Endothelial cell of umbilical vein (primary cell): ENCODE measurements at places on chromosomes 1 and 21. TPM values are rescaled to one million over a fixed set of nuclear protein-coding genes. Genes with fewer than 3 reads are reported as not detected.

CDC7 gene
- 11.7 and 13.4 TPM in 2 replicates for total RNA-seq

GJA5 gene
- 0.55 and 3.2 TPM in 2 replicates for total RNA-seq

HSD3B1 gene
- not detected in 2 replicates for total RNA-seq

CCDC190 gene
- total RNA-seq, result 4.5 and 9.0 TPM in 2 replicates

MIXL1 gene
- total RNA-seq, result 1.2 TPM in 2 replicates

LDLRAD2 gene
- 0.42 and 0.44 TPM in 2 replicates for total RNA-seq

WNT2B gene
- total RNA-seq, result 3.6 and 4.6 TPM in 2 replicates

CYP4X1 gene
- total RNA-seq, result 2.3 and 3.7 TPM in 2 replicates

MYBPHL gene
- not detected in 2 replicates for total RNA-seq

OR2T4 gene
- not detected in 2 replicates for total RNA-seq

NMNAT2 gene
- total RNA-seq, result 0.16 and 0.38 TPM in 2 replicates

CACNA1E gene
- total RNA-seq, result not detected in 2 replicates

MAP1LC3C gene
- not detected in 2 replicates for total RNA-seq

DCDC2B gene
- total RNA-seq, result not detected in 2 replicates

ANXA9 gene
- total RNA-seq, result not detected in 2 replicates

DYRK3 gene
- total RNA-seq, result 7.4 and 10.9 TPM in 2 replicates

SRGAP2B gene
- 75.2 and 76.7 TPM in 2 replicates for total RNA-seq

EFCAB14 gene
- 81.7 and 81.9 TPM in 2 replicates for total RNA-seq

GJA4 gene
- 22.1 TPM in 2 replicates for total RNA-seq

FCER1G gene
- total RNA-seq, result 1.6 and 2.2 TPM in 2 replicates

OR2T35 gene
- not detected in 2 replicates for total RNA-seq

SAMD13 gene
- total RNA-seq, result 3.9 and 4.8 TPM in 2 replicates

EVA1C gene
- total RNA-seq, result 31.7 and 38.6 TPM in 2 replicates

FOXO6 gene
- 0.18 and 0.38 TPM in 2 replicates for total RNA-seq

C8B gene
- not detected in 2 replicates for total RNA-seq

KRTAP20-1 gene
- not detected in 2 replicates for total RNA-seq

MEGF6 gene
- 47.4 and 63.7 TPM in 2 replicates for total RNA-seq

DNAH14 gene
- 7.1 and 8.5 TPM in 2 replicates for total RNA-seq

SON gene
- total RNA-seq, result 297 and 304 TPM in 2 replicates

WLS gene
- 163 and 199 TPM in 2 replicates for total RNA-seq

PBX1 gene
- 22.2 and 24.1 TPM in 2 replicates for total RNA-seq

CAMTA1 gene
- total RNA-seq, result 88.1 and 92.7 TPM in 2 replicates

ADORA1 gene
- not detected in 2 replicates for total RNA-seq

TDRD5 gene
- total RNA-seq, result not detected in 2 replicates

IFI44 gene
- 9.6 and 11.8 TPM in 2 replicates for total RNA-seq

IVL gene
- not detected in 2 replicates for total RNA-seq

SVBP gene
- 24.1 and 24.7 TPM in 2 replicates for total RNA-seq

PHC2 gene
- 79.0 and 82.3 TPM in 2 replicates for total RNA-seq

SLC16A4 gene
- 2.1 and 2.8 TPM in 2 replicates for total RNA-seq

ARHGEF10L gene
- total RNA-seq, result 4.3 and 5.2 TPM in 2 replicates

FCRL1 gene
- not detected in 2 replicates for total RNA-seq

ARHGEF16 gene
- total RNA-seq, result 0.51 and 1.3 TPM in 2 replicates

IL23R gene
- total RNA-seq, result not detected in 2 replicates

NEGR1 gene
- 20.2 and 21.8 TPM in 2 replicates for total RNA-seq

OR2T2 gene
- total RNA-seq, result not detected in 2 replicates

COL8A2 gene
- total RNA-seq, result 0.78 and 1.3 TPM in 2 replicates

AMY2A gene
- total RNA-seq, result not detected in 2 replicates

GOLT1A gene
- total RNA-seq, result not detected in 2 replicates

THEM5 gene
- total RNA-seq, result not detected in 2 replicates

GMEB1 gene
- total RNA-seq, result 14.5 and 16.0 TPM in 2 replicates

C1orf21 gene
- 8.5 and 10.0 TPM in 2 replicates for total RNA-seq

KRTAP11-1 gene
- total RNA-seq, result not detected in 2 replicates

KRTAP7-1 gene
- not detected in 2 replicates for total RNA-seq
